ENCODE measurements at places on chromosomes 11 and 22. TPM values are rescaled to one million over a fixed set of nuclear protein-coding genes. Genes with fewer than 3 reads are reported as not detected.

GRCh38 chr22:38849811-38850210, 6.0 kb upstream of the NPTXR start:
- DNase-seq = no peak

GRCh38 chr22:19723983-19724827, 866 bp downstream of the GP1BB start:
- DNase-seq = no peak

DNA sequence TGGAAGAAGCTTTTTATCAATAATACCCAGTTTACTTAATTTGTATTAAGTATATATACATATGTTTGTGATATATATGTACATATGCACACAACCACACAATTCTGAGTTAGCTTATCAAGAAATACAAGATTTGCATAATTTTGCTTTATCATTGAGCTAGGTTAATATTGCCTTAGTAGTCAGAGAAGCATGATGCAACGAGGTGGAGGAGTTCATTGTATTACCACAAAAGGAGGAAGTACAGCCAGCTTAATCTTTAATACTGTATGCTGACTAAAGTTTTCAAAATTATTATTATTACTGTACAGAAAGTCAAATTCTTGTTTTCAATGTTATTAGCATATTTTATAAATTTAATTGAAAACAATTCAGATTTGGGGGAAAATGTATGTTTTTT, 278.4 kb upstream of the PDGFD start:
- DNase-seq = no peak

DNA sequence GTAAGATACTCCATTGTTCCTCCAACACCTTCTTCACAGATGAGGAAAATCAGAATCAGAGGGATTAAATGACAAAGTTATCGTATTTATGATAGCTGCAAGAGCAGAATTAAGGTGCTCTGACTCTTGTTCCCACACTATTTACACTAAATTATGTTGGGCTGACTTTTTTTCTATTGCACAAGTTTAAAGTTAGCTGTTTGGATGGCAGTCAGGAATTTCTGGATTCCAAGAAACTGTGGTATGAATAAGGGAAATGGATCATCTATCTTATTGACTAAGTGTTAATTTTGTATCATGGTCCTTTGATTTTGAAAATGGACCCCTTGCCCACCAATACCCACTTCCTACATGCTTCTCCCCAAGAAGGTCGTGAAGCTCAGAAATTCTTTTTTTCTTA, 19.9 kb upstream of the APOA1 start:
- no peak for DNase-seq

DNA sequence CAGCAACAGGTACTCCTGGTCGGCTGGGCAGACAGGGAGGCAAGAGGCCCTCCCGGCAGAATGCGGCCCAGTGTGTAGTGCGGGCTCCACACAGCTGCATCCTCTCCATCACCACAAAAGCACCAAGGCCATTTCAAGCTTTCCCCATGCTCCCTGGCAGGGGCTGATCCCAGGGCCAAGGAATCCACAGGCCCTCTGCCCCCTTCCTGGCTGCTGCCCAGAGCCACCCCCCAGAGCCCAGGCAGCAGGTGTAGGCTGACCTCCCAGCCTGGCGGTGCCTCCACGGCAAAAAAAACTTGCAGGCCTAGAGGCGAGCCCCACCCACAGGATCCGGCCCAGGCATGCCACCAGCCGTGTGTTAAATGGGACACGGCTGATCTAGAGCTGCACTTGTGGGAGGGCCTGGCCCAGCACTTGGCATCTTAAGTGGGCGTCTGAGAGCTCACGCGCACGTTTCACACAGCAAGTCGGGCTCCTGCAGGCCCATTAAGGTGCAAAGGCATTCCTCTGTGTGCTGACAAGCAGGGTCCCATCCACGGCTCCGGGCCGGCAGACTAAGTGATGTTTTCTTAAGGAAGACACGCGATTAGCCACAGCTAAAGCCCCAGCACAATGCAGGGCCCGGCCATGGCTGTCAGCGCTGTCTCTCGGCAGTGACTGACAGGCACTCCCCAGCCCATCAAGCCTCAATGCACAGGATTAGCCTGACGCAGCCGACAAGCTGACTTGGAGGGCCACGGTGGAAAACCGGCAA, 19.8 kb upstream of the GNB1L start:
- no peak for DNase-seq

GRCh38 chr11:79335681-79336080, 105.1 kb downstream of the TENM4 start:
- DNase-seq = no peak

- peak; percentile 51 for DNase-seq
Measured at GRCh38 chr11:118928870-118929500, 3.3 kb upstream of the BCL9L start.

KCNA4 gene
- 0.06 TPM for total RNA-seq

RTN4R gene
- total RNA-seq = 3.2 TPM

Measured in H4 (cell line).